ENCODE measurements at places on chromosomes 3 and 15. TPM values are rescaled to one million over a fixed set of nuclear protein-coding genes. Genes with fewer than 3 reads are reported as not detected.

DNA sequence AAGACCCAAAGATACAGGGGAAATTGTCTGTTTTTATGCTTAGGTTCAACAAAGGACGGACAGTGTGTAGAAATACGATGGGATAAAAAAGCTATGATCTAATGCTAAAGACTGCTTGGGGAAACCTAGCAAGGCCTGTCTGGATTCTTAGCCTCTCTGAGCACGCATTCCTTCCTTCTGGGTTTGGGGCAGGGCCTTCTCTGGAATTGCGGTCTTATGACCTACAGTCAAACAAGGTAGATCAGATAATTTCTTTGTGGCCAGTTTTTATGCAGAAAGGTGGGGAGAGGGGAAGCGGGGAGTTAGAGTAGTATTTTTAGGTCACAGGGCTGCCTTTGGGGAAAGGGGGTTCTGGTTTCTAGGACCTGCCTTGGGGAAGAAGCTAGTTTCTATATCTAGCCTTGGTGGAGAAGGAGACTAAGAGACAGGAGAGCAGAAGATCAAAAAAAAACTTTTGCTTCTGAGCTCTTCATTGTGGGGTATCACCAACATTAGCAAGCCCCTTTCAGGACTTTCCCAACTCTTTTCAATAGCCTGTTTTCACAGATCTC lies 39.1 kb upstream of the LIPC start:
- no peak for DNase-seq

- no peak for DNase-seq
Measured at GRCh38 chr15:43210172-43210745, 10.6 kb downstream of the EPB42 start.

DNA sequence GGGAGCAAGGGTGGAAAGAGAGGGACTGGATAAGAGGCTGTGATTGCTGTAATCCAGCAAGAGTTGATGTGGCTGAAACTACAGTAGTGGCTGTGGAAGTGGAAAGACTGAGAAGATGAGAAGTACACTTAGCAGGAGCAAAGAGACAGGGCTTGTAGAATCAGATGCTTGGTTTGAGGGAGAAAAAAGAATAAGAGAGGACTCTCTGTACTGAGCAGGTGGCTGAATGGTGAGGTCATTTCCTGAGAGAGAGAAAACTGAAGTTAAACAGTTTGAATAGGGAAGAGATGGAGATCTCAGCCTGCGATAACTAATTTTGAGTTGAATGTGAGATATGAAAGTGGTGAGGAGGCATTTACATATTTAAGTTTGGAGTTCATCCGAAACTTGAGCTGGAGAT lies 95.8 kb upstream of the SLC25A36 start:
- no peak for DNase-seq

DNA sequence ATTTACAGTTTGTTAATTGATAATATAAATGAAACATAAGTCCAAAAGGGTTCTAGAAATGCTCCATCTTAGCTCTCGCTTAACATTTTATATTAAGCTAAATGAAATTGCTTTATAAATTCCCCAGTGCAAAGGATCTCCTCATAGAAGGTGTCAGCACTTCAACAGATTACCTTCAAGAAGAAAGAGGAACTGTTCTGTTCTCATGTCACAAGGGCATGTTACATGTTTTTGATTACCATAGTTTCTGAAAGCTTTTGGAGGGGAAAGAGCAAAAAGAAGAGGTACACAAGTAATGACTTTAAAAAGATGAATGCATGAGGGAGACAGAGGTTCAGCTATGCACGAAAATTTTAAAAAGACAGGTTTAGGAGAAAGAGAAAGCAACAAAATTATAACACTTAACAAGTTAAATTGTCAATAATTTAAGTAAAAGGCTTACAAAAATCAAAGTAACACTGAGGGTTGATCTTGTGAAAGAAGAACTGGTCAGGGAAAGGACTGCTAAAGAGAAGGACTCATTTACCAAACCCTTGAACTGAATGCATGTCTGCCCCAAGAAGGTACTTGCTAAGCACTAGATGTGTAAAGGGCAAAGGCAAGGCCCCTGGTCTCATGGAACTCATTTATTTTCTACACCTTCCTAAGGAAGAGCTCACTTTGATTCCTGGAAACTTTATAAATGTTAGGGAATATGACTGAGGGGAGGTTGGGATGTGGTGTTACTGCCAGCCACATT lies 45.1 kb downstream of the CCDC191 start:
- DNase-seq: no peak

- no peak for DNase-seq
Measured at GRCh38 chr3:103609472-103609871, 1174.7 kb downstream of the ZPLD1 start.

DNA sequence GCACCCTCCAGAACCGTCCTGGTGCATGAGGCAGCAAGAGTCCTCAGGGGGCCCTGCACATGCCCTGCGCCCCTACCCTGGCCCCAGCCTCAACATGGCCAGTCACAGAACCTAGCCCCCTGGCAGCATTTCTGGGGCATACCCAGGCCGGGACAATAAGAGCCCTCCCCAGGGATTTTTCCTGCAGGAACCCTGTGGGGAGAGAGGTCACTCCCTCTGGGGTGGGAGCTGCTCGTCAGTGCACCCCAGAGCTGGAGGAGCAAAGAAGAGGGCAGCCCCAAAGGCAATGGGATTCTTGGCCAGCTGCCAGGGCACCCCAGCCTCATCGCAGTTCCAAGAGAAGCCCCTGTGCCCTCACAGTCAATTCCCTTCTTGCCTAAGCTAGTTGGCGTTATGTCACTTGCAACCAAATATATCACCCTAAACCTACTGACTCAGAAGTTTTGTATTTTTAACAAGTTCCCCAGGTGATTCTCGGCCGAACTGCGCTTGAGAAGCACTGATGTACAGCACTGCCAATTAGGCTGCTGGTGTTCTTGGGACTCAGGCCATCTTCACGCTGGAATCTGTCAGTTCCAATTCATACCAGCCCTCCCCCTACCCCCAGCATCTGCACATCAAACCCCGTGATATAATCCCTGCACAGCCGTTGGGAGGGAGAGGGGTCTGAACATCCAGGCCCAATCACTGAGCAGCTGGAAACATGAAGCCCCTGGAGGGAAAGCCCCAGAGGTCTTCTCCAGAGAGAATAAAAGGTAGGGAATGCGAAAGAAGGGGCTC lies 87.5 kb upstream of the PRR20G start:
- no peak for DNase-seq

DNA sequence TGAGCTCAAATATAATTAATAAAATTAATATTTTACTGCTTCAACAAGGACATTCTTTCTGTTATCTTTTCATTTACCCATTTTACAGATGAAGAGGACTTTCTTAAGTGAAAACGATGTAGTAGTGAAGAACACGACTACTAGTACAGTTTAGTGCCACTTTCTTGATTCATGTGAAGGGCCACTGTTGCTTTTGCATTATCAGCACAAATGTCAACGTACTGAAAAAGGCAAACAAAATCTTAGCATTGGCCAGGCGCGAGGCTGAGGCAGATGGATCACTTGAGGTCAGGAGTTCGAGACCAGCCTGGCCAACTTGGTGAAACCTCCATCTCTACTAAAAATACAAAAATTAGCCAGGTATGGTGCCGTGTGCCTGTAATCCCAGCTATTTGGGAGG lies 9.5 kb downstream of the PPP1R14D start:
- no peak for DNase-seq

GRCh38 chr3:158539414-158540014 lies 31.5 kb upstream of the MLF1 start:
- no peak for DNase-seq

DNA sequence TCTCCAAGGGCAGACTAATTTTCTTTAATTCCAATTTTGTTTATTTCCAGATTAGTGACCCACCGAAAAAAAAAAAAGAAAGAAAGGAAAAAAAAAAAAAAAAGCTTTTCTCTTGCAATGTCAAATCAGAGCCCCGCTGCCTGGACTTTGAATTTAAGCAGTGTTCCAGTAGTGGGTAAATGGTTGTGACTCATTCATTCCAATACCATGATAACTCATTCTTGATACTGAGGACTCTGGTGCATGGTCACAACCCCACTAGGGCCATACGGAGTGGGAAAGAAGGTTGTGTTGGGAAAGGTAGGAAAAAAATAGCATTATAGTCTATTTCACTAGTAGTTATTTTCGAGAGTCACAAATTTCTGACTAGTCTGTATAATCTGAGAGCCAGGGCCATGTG lies 59.1 kb upstream of the COL8A1 start:
- no peak for DNase-seq

GRCh38 chr3:169835533-169835932 lies 22.8 kb upstream of the LRRC34 start:
- no peak for DNase-seq

DNA sequence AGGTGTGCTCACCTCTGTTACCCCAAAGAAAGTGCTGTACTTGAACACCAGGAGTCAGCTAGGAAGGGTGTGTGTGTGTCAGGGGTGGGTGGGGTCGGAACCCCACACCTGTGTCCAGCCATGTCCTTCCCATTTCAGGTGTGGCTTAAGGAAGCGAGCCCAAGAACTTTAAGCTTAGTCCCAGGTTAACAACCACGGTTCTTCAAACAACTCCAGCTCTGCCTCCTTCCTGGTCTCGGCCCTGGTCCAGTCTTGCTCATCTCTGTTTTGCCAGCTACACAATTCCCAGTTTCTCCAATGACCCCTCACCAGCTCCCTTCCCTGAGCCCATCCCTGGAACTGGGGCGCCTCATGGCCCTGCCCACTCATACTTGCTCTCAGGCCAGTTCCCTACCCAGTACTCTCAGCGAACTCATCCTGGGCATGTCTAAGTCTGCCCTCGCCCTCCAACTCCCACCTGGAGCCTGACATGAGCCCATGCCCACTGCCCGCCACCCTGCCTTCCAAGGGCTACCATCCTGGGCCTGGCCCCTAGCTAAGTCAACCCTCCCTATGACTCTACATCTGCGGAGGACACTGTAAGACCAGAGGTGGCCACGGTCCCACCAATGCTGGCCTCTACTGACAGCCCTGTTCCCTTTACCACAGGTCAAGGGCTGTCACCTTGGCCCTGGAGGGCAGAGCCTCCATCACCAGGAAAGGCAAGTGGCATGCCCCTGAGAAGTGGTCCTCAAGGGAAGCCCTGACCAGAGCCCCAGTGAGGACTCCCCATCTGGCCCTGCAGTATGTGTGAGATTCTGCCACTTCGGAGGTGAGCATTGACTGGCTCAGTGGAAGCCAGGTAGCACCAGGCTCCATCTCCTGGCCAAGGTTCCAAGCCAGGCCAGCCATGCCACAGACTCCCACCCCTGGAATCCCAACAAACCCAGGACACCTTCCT lies 9.2 kb downstream of the POC1A start:
- DNase-seq: no peak

DNA sequence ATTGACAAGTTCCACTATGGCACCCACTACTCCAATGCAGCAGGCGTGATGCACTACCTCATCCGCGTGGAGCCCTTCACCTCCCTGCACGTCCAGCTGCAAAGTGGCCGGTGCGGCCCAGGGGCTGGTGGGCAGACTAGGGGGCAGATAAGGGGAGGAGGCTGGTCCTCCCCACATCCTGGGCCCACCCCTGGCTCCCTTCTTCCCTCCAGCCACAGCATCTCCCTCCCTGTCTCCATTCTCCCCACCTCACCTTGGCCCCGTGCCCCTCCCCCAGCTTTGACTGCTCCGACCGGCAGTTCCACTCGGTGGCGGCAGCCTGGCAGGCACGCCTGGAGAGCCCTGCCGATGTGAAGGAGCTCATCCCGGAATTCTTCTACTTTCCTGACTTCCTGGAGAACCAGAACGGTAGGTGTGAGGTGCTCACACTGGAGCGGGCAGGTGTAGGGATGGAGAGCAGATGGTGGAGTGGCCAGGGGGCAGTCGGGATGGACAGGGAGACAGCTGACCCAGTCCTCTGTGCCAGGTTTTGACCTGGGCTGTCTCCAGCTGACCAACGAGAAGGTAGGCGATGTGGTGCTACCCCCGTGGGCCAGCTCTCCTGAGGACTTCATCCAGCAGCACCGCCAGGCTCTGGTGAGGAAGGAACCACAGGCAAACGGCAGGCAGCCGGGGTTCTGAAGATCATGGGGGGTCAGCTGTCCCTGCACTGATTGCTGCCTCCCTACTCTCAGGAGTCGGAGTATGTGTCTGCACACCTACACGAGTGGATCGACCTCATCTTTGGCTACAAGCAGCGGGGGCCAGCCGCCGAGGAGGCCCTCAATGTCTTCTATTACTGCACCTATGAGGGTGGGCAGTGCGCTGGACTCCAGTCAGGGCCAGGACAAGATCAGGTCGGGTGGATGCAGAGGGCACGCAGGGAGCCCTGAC lies 26.0 kb downstream of the NBEAL2 start:
- no peak for DNase-seq

DNA sequence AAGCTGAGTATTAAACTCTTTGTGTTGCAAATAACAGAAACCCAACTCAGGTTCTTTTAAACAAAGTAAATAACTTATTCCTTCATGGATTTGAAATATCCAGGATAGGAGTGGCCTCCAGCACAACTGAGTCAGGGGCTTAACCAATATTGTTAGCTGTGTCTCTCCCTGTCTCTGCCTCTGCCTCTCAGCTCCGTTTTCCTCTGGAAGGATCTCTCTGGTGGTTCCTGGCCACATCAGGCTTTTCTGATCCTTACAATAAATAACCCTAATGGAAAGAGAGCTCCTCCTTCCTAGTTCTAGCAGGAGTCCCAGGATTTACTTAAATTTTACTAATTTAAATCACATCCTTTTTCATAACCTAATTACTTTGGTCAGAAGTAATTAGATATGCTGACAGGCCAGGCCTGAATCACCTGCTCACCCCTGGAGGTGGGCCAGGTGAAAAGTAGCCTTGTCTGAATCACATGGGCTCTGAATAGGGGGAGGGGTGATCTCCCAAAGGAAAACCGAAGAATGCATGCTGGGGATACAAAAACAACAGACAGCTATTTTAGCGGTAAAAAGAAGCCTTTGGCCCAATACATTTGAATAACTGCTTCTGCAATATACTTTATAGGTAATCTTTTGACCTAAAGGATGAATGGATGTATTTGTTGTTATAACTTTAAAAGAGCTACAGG lies 75.4 kb downstream of the REC114 start:
- DNase-seq: no peak

- DNase-seq: no peak
Measured at GRCh38 chr3:48369693-48370332, 2.2 kb upstream of the FBXW12 start.

DNA sequence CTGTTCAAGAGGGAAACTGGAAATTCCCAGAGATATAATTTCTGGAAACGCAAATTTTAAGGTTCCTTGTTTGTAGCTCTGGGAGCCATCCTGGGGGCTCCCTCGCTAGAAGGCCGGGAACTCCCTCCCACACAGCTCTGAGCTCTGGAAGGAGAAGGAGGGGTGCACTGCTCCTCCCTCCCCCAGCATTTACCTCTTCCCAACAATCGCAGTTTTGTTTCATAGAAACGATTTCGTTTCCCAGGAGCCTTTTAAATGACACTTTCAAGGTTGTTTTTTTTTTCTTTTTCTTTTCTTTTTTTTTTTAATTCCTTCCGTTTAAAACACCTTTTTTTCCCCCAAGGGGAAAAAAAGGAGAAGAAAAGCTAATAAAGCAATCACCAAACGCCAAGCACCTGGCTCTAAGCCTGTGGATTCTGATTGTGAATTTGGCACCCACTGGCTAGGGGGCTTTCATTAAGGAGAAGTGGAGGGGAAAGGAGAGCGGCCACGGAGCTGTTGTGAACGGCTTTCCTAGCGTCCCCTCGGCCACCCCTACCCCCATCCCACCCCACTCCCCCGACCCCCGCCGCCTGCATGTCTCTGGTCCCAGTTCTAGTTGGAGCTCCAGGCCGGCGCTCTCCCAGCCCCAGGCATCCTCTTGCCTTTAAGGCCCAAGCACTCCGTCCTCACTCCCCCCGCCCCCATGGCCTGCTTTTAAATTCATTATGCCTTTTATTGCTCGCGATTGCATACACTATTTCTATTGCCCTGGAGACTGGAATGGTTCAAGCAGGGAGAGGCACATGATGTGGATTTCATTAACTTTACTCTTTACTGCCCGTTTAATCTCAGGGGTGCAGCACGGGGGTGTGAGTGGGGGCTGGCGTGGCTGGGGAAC lies 13.6 kb upstream of the CCDC33 start:
- DNase-seq: no peak

The BFSP2 gene
- not detected for total RNA-seq

The ISLR2 gene
- 0.64 TPM for total RNA-seq

The FBXO40 gene
- not detected for total RNA-seq
